ENCODE measurements at places on chromosomes 7 and 10.

- no peak for DNase-seq
These were observed 34.3 kb downstream of the HTRA1 start for GRCh38 chr10:122495406-122496340.

DNA sequence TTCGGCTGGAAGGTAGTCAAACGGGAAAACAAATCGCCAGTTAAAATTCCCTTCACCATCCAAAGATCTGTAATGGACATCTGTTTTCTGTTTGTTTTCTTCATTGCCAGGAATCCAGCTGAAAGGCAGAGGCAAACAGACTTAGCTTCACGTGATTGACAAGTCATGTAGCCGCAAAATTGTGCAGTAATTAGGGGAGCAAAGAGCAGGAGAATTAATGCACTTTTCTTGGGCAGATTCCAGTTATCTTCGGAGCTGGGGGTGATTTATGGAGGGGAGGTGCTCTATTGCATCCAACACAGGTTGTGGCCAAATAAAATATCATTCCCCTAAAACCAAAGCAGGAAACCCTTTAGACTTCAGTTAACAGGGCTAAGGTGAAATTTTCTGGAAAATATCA lies 162.2 kb downstream of the MYOF start:
- no peak for DNase-seq

DNA sequence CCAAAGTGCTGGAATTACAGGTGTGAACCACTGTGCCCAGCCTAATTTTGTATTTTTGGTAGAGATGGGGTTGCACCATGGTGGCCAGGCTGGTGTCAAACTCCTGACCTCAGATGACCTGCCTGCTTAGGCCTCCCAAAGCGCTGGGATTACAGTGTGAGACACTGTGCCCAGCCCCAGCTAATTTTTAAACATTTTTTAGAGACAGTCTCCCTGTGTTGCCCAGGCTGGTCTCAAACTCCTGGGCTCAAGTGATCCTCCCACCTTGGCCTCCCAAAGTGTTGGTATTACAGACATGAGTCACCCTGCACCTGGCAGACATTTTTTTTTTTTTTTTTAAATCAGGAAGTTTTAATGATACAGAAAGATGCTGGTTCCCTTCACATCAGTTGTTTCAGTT lies 15.5 kb downstream of the DENND10 start:
- DNase-seq = no peak

- peak; percentile 76 for DNase-seq
These were observed at the start of gene DNAAF5 for GRCh38 chr7:726084-726853. TSS of gene DNAAF5 (plus strand) at chr7:726699. CDS start at chr7:726721, 22 bp downstream.

DNA sequence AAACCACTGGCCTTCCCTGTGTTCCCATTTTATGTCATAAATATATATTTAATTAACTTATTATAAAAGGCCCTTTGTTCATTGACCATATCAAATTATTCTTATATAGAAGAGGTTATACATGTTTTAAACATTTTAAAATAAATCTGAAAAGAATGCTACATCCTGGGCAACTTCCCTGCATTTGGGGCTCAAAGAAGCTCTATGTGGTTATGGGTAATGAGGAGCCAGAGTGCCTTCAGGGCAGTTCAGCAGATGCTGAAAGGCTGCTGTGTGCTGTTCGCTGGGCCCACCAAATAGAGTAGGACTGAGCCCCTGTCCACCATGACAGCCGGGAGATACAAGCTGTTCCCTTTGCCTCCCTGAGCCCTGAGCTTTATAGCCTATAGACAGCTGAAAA lies 35.9 kb downstream of the HTRA1 start:
- DNase-seq = no peak

- DNase-seq = no peak
These were observed 20.4 kb upstream of the NUP42 start for GRCh38 chr7:23161482-23161881.

DNA sequence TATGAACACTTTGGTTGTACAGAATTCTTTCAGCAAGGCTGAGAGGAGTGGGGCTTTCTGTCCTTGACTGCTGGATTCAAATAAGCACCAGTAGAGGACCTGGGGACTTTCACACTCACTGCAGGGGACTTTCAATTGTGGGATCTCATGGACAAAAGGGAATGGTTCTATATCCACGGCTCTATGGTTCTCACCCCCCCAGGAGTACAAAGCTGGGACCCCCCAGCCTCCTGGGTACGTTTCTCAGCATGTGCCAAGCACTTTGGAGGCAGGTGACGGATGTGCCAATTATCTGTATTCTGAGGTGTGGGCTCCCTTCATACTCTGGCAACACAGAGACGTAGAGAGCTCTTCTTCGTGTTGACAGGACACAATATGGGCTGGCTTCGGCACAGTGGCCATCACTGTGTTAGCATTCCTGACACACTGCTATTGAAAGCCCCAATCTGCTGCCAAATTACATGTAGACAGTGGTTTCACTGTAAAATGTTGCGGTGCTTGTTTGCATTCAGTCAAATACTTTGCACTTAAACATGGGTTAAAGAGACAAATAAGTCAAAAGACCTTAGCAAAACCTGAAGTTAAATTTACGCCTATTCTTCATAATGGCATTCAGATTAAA lies 92.7 kb upstream of the SAMD8 start:
- DNase-seq = no peak

GRCh38 chr7:155109121-155109520 lies 39.0 kb downstream of the HTR5A start:
- no peak for DNase-seq

DNA sequence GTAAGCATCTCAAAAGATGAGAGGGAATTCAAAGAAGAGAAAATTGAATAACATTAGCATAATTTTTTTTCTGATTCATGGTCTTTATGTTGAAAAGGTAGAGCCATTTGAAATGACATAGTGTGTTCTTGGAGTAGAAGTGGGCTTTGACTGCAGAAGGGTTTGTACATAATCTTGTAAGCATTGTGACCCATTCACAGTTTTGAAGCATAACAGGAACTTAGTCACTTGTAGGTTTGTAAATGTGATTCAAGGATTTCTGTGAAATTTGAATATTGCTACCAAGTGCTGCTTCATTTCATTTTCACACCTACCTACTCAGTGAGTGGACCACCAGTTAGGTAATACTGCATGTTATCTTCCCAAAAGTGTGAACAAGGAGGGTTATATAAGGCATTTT lies 68.6 kb downstream of the PON1 start:
- DNase-seq = no peak

GRCh38 chr7:103685646-103686045 lies 239.6 kb upstream of the SLC26A5 start:
- no peak for DNase-seq

DNA sequence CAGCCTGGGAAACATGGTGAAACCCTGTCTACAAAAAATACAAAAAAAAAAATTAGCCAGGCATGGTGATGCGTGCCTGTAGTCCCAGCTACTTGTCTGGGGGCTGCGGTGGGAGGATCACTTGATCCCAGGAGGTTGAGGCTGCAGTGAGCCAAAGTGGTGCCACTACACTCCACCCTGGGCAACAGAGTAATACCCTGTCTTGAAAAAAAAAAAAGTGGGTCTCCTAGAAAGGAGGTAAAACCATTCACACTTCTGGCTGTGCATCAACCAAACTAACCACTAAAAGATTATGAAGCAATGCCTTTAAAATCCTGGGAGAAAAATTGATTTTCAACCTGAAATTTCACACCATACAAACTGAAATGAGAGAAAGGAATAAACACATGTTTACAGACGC lies 35.4 kb upstream of the C10orf71 start:
- DNase-seq = no peak

GRCh38 chr7:116271963-116272886 lies 61.9 kb downstream of the TES start:
- DNase-seq = no peak

DNA sequence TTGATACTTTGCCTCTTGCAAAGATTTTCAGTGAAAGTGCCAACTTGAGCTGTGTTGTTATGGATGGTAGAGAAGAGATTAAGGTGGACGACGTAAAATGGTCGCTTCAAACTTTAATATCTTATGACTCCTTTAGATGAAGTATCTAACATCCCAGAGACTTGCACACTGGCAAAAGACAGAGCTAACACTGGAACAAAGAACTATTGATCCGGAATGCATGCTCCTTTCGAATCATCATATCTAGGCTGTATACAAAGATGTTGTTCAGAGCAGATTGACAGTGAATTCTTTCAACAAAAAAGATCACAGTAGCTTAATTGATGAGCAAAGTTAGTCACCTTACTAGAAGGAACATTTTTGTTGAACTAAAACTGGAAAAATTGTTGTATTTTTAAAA lies 592.7 kb downstream of the NXPH1 start:
- DNase-seq = no peak

- no peak for DNase-seq
These were observed 200.3 kb downstream of the CACNB2 start for GRCh38 chr10:18340496-18341051.

- no peak for DNase-seq
These were observed 76.9 kb upstream of the LANCL2 start for GRCh38 chr7:55288070-55288824.

DNA sequence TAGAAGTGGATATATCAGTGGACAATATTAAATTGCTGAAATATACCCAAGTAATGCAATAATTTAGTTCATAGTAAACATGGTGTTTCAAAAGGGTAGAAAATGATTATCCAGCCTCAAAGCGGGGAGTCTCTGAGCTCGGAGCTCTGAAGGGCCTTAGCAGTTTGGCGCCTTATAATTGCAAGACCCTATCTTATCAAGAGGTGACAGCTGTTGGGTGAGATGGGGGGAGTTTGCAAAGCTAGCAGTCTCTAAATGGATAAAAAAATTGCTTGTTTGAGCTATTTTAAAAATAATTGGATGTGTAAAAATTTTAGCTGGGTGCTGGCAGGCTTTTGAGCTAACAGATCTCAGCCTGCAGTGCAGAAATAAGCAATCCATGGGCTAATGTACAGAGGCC lies 219.2 kb downstream of the CCSER2 start:
- DNase-seq = no peak

GRCh38 chr7:128020159-128020558 lies 11.1 kb downstream of the LRRC4 start:
- no peak for DNase-seq

GRCh38 chr7:72007018-72007417 lies 405.1 kb downstream of the CALN1 start:
- no peak for DNase-seq

- no peak for DNase-seq
These were observed 34.8 kb downstream of the CFAP43 start for GRCh38 chr10:104197364-104197763.

GRCh38 chr7:142066536-142066935 lies 45.0 kb upstream of the MGAM2 start:
- no peak for DNase-seq

- DNase-seq = no peak
These were observed 33.5 kb upstream of the RNF148 start for GRCh38 chr7:122736183-122736582.

- no peak for DNase-seq
These were observed 11.0 kb upstream of the BLVRA start for GRCh38 chr7:43747328-43748105.

DNA sequence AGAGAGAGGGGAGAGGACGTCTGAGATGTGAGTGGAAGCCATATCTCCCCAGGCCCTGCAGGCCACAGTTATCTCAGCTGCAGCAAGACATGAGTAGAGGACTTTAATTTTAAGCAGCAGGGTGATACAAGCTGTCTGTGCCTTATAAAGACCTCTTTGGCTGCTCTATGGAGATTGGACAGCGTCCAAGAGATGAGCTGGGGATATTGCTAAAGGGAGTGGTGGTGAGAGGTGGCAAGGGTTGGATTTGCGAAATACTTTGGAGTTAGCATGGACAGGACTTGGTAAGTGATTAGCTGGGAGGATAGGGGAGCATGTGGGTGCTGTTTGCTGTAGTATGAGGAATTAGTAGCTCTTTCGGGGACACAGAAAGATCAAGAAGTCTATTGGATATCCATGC lies 191.8 kb downstream of the CACNB2 start:
- DNase-seq = no peak

GRCh38 chr10:13414855-13415254 lies 66.8 kb upstream of the SEPHS1 start:
- DNase-seq = no peak

DNA sequence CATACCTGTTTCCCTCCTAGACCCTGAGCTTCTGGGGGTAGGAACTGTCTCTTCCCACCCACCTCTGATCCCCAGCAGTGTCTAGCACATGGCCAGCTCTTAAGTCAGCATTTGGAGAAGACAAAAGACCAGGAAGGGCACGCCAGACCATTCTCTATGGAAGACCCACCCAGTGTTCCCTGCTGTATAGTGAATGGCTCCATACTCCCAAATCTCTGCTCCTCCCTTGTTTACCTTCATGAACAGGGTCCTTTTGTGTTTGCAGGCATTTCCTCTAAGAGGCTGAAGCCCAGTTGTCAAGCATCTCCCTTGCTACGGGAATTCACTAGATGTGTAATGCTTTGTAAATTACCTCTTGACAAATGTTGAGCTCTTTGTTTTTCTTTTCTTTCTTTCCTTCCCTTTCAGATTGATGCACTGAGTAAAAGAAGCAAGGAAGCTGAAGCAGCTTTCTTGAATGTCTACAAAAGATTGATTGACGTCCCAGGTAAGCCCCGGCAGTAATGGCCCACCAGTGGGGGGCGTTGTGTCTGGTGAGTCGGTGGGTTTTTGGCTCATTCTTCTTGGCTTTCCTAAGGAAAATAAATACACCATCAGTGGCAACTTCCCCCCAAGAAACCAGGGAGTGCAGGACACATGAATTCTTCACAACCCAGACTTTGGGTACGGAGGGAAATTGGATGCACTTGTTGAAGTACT lies 216.6 kb upstream of the SH2B2 start:
- DNase-seq = no peak

- DNase-seq = no peak
These were observed 20.8 kb downstream of the LAMB4 start for GRCh38 chr7:108109221-108109908.

DNA sequence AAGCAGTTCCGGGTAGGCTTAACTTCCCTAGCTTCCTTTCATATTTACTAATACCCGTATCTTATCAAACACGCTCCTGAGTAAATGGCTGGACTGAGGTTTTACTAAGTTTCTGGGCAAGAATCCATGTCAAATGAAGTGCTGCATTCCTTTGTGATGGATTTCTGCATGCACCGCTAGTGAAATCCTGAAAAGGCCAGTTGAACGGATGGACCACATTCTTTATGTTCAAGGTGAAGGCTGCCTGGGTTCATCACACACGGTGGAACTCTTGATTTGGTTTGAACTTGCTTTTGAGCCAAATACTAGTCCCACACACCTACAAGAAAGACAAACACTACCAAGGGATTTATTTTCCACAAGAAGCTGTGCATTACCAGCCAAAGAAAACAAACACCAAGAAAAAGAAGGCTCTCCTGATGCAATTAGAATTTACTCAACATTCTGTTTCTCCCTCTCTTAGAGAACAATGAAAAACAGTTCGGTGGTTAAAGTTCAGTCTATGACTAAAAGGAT lies 255.0 kb upstream of the SEMA3C start:
- DNase-seq = no peak

DNA sequence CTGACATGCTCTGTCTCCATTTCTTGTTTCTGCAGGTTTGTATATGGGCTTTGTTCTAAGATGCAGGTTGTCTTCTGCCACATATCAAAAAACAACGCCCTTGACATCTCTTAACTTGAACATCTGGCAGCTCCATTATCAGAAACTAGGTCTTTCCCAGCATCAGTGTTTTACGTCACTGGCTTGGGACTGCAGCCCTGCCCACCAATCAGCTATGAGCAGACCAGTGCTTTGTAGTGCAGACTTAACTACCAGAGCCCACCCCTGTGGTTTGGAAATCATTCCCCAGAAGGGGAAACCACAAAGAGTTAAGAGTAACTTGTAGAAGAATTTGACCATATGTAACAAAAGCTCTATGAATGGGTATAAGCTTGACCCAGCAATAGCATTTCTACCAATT lies 132.4 kb downstream of the SEPTIN14 start:
- no peak for DNase-seq
